Cardiac fibroblast (primary cell): ENCODE measurements at places on chromosomes 16 and 17.

- DNase-seq = no peak
These were observed 1.8 kb downstream of the ITGAX start for GRCh38 chr16:31356566-31357323.

DNA sequence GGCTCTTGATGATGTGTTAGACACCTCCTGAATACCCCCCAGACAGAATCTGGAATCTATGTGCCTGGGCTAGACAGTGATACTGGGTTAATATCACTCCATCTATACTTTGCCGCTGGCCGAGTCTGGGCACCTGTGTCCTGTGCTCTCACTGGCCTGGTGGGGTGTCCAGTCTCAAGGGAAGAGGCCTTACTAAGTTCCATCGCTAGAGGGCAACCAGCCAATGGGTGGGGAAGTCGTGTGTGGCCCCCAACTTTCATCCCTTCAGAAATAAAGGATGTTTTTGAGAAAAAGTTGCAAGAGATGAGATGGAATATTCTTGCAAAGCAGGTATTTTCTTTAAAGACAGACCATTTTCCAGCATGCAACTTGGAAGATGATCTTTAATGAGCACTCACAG lies 1.6 kb upstream of the GLP2R start:
- DNase-seq = no peak

- DNase-seq = no peak
These were observed 33.9 kb downstream of the COX4I1 start for GRCh38 chr16:85833219-85833920.

GRCh38 chr17:16352667-16353316 lies 477 bp downstream of the CENPV start:
- peak; percentile 36 for DNase-seq

- no peak for DNase-seq
These were observed 15.7 kb upstream of the MLKL start for GRCh38 chr16:74716355-74716754.

DNA sequence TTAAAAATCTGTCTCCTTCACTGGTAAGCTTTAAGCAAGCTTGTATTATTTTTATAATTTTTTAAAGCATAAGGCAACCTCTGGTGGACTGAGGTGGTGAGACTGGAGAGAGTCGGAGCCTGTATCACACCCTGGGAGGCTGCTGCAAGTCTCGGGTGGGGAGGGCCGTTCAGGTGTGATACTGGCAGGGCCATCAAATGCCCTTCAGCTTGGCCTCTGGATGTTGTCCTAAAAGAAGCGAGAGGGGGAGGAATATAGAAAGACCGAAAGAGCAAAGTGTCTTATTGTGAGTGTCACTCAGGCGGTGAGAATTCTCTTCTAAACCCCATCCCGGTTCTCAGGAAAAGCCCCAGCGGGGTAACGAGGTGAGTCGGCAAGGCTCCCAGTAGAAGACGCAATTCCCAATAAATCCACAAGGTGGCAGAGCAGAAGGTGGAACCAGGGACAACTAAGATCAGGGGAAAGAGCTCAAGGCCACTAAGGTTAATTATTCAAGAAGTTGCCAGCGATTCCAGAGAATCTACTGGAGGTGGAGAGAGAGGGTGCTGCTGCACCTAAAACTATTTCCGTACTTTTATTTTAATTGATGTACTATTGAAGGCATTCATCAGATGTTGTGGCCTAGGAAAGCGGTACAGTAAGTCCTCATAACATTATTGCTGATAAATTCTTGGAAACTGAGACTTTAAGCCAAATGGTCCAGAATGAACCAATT lies 14.1 kb downstream of the C17orf67 start:
- peak; percentile 85 for DNase-seq

DNA sequence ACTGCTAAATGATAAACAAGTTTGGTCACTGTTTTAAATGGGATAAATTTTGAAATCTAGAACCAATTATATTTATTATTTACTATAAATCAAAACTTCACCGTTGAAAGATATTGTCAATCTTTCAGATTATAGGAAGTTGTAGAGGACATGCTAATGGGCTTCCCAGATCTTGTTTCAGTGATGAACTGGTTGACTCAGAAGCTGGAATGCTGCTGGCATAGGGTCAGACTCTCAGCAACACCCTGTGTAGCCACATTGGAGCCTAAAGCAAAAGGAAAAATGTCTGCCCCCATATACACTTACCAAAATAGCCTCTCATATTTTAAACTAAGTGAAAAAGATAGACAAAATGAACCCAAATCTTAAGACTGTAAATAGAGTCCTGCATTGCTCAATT lies 916.9 kb upstream of the SOX9 start:
- no peak for DNase-seq

DNA sequence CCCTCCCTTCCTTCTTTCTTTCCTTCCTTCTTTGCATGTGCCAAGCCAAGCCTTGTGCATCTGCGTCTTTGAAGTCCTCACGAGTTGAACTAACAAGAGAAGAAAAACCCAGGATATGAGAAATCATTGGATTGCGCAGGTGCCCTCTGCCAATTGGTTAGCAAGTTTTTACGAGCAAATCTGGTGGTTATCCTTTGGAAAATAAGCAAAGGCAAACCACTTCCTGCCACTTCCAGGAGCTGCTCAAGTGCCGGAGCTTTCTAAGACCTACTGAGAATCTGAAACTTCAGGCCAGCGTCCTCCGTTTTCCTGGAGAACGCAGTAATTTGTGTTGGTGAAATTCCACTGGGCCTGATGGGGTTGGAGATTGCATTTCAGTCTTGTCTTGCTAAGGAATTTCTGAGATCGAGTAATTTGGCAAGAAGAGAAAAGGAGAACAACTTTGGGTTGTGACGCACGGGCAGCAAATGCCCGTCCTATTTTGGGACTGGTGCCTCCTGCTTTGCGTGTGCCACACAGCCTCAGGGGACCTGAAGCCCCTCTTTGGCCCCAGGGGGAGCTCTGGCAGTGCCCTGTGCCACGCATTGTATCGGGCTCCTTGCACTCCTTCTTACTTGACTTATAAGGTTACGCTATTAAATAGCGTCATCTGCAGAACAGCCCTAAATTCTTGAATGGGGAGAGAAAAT lies 56.4 kb downstream of the CMIP start:
- peak; percentile 34 for DNase-seq

DNA sequence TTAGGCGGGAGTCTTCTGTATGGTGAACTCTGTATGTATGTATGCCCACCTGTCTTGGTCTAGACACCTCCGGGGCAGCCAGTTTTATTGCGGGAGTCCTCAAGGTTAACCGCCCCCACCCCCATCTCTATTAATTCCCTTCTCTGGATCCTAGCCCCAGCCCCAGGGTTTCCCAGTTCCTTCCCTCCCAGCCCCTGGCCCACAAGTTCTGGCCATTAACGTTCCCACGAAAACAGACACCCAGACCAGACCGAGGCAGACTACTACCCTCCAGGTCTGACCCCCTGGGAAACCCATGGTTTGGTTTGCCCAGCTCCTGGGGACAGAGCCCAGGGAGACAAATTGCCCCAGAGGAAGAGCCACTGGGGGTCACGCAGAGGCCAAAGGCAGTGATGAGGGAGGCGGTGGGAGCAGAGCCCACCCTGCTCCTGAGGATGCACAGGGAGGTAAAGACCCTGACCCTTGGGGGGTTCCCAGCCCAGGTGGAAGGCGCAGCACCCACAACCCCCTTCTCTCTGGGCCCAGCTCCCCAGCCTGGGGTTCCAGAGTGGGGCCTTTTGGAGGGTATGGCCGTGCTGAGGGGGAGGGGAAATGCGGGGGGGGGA lies 8.5 kb downstream of the TBKBP1 start:
- no peak for DNase-seq

DNA sequence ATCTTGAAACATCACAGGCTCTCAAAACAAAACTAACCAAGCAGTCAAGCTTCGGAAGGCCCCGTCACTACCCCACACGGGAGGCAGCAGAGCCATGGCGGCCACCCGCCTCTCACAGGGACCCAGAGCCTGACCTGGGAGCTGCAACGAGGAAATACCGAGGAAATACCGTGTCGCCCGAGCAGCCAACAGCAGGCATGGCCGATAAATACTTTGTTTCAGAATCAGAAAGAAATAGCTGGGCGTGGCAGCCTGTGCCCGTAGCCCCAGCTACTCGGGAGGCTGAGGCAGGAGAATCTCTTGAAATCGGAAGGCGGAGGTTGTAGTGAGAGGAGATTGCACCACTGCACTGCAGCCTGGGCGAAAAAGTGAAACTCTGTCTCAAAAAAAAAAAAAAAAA lies 6.9 kb downstream of the LMF1 start:
- no peak for DNase-seq

- peak; percentile 66 for DNase-seq
These were observed 9.8 kb upstream of the TBX2 start for GRCh38 chr17:61389670-61390478.

GRCh38 chr16:66996983-66997358 lies 8.6 kb downstream of the CES4A start:
- DNase-seq = no peak

- no peak for DNase-seq
These were observed 744 bp upstream of the GGNBP2 start for GRCh38 chr17:36544044-36544306.

DNA sequence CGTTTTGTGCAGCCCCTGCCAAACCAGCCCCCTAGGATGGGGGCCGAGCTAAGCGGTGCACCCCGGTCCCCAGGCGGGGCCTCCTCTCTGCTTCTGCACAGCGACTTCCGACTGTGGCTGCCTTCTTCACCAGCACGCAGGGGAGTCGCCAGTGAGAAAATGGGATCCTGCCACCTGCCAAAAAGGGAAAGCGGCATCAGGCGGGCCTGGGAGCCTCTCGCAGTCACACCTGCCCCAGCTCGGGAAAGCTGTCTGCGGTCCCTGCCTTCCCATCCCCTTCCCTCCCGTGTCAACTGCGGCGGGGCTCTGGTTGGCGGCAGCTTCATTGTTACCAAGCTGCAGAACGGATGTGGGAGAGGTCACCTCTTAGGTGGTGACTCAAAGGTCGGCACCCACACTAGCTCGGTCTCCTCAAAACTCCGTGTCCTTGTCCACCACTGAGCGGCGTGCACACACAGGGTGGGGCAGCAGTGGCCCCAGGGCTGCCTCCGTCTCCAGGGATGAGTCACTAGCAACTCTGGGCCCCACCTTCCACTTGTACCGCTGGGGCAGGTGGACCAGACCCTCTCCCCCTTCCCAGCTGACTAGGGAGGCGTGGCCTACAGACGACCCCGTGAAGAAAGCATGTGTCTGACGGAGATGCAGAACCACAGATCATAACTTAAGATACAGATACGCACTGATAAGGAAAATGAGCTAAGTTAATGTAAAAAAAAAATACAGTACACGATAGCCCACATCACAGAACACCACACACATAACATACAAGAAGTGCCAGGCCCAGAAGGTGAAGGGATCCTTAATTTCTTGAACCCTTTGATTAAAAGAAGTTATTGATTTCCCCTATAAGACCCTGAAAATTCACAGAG lies 1.5 kb upstream of the PCYT2 start:
- DNase-seq = no peak

DNA sequence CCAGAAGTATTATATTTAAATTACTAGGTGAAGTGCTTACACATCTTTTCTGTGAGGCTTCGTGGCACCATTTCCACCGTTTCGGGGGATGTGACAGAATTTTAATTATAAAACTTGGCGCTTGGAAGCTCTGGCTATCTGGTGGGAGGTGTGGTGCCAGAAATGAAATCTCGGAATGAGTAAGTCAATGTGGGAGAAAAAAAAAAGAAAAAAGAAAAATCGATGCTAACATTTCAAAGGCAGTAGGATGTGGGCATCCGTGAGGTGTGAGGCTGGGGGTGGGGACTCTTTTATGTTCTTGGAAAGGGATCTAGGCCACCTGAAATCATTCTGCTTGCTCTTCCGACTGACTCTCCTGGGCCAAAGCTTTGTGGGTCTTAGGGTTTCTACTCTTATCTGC lies 21.9 kb downstream of the CPPED1 start:
- DNase-seq = no peak

DNA sequence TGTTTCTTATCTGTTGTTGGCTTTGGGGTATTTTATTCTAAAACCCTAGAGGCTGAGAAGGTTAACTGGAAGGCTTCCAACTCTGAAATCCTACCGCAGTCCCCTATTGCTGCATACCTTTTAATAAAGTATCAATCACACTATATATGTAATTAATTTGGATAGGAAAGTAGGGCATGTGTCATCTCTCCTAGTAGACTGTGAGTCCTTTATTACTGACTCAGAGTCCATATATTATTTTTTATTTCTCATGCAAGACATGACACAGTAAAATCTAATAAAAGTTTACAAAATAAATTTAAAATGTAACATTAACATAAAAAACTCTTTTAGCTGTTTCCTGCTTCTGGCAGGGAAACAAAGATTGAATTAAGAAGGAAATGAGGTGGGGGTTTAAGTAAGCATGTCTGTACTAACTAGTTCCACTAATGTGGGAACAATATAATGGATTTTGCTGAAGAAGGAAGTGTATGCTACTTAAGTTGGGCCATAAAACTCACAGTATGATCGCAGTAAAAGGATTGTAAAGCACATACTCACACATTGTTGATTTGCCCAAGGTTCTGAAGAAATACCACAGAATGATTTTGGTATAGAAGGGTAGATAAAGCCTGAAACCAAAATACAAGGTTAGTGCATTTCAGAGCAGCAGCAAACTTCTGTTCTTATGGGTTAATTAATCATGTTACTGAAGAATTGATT lies 97.6 kb upstream of the HLF start:
- DNase-seq = no peak

- no peak for DNase-seq
These were observed 134.3 kb downstream of the HAPSTR1 start for GRCh38 chr16:9225527-9226316.

DNA sequence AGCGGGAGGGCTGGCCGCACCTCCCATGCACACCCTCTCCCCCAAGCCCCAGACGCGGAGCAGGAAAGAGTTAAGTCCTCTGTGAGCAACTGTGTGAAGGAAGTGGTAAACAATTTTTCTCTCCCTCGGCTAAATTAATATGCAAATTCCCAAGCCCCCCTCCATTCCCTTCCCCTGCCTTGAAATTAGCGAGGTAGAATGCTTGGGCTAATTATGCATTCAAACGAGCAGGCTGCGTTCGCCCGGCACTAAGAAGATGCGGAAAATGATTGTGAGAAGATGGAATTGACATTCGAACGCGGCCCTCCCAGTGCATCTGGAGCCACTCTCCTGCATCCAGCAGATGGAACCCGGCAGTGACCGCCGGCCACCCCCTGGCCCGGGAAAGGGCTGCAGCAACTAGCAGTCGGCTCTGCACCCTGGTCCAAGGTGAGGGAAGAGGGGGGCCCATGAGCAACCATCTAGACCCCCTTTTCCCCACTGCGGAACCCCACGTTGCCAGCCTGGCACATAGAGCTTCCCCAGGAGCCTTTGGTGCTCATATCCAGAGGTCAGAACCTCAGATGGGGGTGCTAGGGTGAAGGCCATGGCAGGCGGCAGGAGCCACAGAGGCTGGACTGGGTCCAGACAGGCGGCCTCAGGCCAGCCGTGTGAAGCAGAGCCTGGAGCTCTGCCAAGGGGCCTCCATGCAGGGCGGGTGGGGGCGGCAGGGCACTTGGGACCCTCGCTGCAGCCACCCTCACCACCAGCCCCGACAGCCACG lies 49.1 kb upstream of the ACSF3 start:
- DNase-seq = no peak

GRCh38 chr16:19696328-19696727 lies 21.7 kb downstream of the KNOP1 start:
- peak; percentile 96 for DNase-seq

GRCh38 chr16:25431472-25431871 lies 173.8 kb upstream of the ZKSCAN2 start:
- DNase-seq = no peak

GRCh38 chr16:70711211-70712031 lies 25.6 kb upstream of the MTSS2 start:
- no peak for DNase-seq
